ENCODE measurements at places on chromosomes 2 and 18. TPM values are rescaled to one million over a fixed set of nuclear protein-coding genes. Genes with fewer than 3 reads are reported as not detected.

The CLEC4F gene
- total RNA-seq = not detected

The FOXD4L1 gene
- not detected for total RNA-seq

The IL36B gene
- not detected for total RNA-seq

The SRD5A2 gene
- total RNA-seq = not detected

The MAP2 gene
- total RNA-seq = 0.84 TPM

The SERPINB3 gene
- total RNA-seq = not detected

The SH3RF3 gene
- total RNA-seq = 2.5 TPM

The ATOH8 gene
- total RNA-seq = 2.5 TPM

The DSEL gene
- total RNA-seq = 0.72 TPM

The IL1RN gene
- total RNA-seq = 6.0 TPM

DNA sequence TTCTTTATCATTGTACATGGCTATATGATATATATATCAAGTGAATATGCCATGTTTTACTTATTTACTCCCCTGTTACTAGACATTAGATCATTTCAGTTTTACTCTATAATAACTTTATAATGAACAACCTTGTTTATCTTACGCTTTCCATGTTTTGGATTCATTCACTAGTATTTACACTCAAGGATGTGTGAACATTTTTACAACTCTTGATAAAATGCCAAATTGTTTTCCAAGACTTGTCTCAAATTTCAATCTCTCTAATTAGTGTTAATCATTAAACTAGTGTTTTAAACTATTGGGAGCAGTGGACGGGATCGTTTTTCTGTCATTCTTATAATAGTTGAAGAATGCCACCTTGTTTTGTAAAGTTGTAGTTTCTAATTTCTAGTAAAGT lies 51.5 kb upstream of the B3GNT7 start:
- no peak for DNase-seq

DNA sequence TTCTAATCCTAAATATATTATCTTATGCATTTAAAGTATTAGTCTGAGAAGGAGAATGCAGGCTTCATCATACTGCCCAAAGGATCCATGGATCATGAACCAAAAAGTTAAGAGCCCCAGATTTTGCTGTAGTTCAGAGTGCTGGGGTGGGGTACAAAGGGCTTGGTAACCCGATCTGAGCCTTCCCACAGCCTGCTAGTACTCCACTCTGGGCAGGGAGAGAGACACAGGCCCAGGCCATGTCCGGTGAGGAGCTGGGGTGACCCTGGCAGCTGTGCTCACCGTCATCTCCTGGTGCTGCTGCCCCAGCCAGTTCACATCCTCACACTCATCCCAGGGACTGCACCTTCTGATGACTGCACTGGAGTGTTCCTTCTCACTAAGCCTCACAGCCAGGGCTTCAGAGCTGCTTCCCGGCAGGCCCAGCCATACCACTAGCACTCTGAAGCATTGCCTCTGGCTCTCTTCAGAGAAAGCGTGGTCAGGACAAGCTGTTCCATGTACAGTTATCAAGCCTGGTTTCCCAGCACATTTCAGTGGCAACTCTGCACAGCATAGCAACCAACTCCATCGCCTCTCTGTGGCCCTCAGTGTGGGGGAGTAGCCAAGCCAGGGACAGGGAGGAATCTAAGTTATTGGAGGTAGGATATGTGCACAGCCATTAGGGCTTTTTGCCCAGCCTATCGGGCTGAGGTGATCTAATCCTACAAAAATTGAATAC lies 189.0 kb upstream of the CTAGE1 start:
- DNase-seq = no peak

DNA sequence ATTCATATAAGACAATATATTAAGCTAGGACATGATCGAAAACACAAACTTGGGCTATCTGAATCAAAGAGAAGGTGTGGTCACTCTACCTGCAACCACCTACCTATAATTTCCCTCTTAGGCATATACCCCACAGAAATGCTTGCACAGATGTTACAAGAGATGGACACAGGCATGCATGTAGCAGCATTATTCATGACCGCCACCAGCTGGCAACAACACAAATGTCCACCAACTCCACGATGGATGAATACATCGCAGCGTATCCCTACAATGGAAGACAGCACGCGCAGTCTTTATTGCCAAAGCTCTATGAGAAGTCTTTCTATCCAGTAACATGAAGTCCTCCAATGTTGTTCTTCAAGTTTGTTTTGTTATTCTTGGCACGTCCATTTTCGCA lies 90.8 kb downstream of the ARL4C start:
- DNase-seq = no peak

DNA sequence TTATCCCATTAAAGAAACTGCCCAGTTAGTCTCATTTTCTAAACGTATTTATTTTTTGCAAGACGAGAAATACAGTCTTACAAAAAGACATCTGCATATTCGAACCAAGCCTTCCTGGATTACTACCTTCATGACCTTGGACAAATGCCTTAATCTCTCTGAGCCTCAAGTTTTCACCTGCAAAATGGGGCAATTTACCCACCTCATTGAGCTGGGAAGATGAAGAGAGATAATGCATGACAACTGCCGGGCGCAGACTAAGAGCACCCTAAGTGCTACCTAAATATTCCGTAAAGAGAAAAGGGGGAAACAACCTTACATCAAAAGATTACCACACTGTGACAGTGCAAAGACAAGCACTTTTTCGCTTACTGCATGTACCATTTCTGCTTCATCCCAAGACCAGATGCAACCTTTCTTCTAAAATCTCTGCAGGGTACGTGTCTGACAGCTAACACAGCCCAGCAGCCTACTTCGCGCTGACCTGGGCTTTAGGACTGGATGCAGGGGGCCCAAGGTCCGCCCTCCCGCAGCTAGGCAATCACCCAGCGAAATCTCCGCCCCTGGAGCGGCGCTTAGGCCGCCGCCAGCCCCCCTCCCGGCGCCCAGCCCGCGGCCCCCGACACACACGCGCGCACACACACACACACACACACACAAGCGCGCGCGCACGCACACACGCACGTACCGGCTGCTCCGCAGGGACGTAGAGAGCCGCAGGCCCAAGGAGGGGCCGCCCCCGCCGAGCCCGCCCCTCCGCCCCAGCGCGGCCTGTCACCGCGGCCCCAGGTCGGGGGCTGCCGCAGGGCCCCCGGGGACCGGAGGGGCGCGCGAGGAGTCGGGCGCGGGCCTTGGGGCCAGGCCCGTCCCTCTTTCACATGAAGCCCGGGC lies 766 bp downstream of the MAP3K2 start:
- peak; percentile 81 for DNase-seq

- no peak for DNase-seq
Measured at GRCh38 chr18:74914648-74915047, 294.3 kb downstream of the PTGR3 start.

- DNase-seq = no peak
Measured at GRCh38 chr2:12931186-12931844, 214.6 kb downstream of the TRIB2 start.

- no peak for DNase-seq
Measured at GRCh38 chr2:112096098-112096497, 41.0 kb downstream of the TMEM87B start.

- DNase-seq = no peak
Measured at GRCh38 chr2:154724194-154724797, 25.8 kb downstream of the KCNJ3 start.

GRCh38 chr2:27735263-27735904 lies 36.1 kb upstream of the MRPL33 start:
- DNase-seq = peak; percentile 81

DNA sequence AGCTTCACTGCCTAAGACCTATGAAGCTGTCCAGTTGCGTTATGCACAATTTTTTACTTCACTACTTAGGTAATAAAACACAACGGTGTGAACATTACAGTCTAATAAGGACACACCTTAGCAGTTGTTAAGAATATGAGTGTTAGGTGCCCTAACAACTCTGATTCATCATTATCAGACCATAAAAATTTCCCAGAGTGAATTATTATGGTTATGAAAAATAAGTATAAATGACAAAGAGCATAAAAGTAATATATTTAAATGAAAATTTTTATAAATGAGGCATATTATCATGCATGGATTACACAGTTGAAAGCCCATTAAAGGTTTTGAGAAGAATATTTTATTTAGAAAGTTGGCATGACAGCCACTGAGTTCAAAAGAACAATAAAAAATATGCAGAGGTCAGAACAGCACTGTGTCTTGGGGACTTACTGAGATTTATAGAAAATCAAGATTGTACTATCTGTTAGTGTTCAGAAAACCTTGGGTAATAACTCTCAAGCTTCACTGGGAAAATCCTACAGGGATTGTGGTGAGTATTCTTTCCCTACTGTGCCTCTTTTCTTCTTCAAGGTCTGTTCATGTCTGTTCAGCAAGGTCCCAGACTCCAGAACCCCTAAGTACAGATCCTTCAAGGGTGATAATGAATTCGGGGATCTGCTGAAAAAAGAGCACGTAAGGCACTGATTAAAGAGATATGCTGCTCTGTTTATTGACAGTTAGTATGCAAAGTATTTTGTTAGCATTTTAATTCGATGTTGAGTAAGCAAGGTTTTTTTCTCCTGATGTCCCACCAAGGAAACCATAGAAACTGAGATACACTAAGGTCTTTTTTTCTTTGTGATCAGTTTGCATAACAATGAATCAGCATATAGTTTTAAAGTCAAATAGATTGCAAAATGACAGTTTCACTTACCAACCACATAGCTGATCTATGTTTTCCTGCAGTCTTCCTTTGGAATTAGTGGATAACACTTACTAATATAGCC lies 250.0 kb downstream of the DSEL start:
- no peak for DNase-seq

DNA sequence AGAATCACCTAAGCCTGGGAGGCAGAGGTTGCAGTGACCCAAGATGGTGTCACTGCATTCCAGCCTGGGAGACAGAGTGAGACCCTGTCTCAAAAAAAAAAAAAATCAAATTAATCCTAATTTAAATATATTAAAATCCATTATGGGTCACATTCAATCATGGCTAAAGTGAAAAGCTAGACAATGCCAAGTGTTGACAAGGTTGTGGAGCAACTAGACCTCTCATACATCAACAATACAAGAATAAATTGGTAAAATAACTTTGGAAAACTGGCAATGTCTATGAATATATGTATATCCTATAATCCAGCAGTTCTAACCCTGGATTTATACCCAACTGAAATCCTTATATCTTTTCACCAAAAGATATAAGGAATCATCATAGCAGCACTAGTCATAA lies 23.4 kb upstream of the ATL2 start:
- DNase-seq = no peak

GRCh38 chr2:183105402-183106134 lies 18.7 kb upstream of the NUP35 start:
- no peak for DNase-seq

Data from colonic mucosa (tissue), 4 donors.